ENCODE measurements at places on chromosomes 3 and 15. TPM values are rescaled to one million over a fixed set of nuclear protein-coding genes. Genes with fewer than 3 reads are reported as not detected.

PARP3 gene
- 8.0 TPM for total RNA-seq

DNA sequence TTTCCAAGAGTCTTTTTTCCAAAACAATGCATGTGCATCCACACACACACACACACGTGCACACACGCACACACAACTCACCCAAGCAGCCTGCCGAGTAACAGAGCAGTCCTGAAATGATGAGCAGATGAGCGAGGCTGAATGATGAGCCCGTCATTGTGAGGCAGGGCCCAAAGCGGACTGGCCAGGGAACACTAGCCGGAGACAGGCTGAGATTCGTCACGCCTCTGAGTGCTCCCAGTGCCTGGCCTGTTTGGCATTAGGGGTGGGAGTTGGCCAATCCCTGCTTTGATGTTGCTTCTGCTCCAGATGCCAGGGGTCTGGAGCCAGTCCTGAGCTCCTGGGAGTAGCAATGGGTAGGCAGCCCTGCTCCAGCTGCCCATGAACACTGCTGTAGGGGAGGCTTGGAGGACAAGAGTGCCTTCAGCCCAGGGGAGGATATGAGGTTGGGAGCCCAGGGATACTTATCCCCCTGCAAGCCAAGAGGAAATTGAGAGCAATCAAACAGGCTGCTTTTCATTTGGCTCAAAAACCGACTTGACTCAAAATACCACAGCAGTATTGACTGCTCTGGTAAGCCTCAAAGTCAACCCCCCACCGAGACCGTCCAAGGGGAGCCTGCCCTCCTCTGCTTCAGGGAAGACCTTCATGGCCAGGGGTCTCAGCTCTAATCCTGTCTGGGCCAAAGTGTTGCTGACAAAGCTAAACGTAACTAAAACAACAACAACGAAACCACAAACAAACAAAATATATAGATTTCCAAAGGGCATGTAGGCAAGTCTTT, 22.9 kb downstream of the COLQ start:
- H3K4me3 ChIP-seq = no peak overlapping the region
- H3K36me3 ChIP-seq = no peaks in the 10 kb centered on the region
- H3K4me1 ChIP-seq = no peaks in the 10 kb centered on the region
- no peaks in the 10 kb centered on the region for H3K27me3 ChIP-seq
- DNase-seq = no peak
- H3K27ac ChIP-seq = no peak overlapping the region

GOLGA8K gene
- total RNA-seq = 0.28 TPM

DNA sequence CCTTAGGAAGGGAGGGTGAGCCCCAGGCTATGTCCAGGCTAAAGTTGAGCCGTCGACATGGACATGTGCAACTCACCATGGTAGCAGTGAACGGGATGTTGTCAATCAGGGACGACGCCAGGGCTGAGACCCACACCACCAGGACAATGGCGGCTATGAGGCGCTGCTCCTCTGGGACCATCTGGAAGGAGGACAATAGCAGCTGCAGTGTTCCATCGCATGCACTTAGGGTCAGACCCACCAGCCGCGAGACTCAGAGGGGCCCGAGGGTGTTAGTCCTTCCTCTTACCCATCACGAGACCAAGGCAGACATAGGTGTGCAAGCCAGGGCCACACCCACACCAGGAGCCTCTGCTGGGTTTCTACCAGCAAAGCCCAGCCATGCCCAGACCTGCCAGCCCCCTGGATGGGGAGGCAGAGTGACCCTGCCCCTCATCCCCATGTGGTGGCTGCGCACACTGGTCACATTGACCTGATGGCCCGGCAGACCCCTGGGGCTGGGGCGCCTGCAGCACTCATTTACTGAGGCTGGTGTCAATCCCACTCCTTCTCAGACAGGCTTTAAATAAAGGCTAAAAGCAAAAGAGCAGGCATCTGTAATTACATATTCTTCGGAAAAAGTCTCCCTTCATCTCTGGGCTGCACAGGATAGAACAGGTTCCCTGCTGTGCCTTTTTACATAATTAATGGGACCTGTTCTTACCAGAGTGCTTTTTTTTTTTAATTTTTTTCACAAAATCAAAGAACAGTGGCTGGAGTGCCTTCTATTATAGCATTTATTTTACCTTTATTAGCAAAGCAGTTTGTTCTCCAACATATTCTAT, 227.8 kb downstream of the OCA2 start:
- no peak for DNase-seq
- H3K4me1 ChIP-seq = no peaks in the 10 kb centered on the region
- H3K4me3 ChIP-seq = no peak overlapping the region
- no peaks in the 10 kb centered on the region for H3K27me3 ChIP-seq

SLC12A6 gene
- total RNA-seq = 13.5 TPM

Measured in thymus (tissue), 14 donors.